Hematopoietic multipotent progenitor cell treated with erythropoietin and hydrocortisone succinate and interleukin-3 and kit ligand, for 8 days (in vitro differentiated cells): ENCODE measurements at places on chromosomes 6 and 20.
A peak's percentile ranks its signal among the peaks of the same experiment; 100 is the strongest.

DNA sequence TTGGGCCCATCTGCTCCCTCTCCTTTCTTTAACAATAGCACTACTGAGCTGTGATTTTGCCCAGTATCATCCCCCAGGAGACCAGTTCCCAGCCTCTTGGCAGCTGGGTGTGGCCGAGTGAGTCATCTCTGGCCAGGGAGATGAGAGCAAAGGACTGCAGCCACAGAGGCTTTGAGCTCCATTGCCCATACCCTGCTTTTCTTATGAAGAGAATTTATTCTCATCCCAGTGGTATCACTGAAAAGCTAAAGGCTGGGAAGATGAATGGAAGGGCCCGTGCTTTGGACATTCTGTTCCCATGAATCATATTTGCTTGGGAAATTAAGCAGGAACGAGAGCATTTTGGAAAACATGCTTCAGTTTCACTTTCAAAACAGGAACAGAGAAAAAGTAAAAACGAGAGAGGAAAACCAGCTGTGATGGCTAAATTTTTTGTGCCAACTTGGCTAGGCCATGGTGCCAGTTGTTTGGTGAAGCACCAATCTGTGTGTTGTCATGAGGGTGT is 14.9 kb downstream of the CST3 start:
- peak; percentile 21 for DNase-seq

DNA sequence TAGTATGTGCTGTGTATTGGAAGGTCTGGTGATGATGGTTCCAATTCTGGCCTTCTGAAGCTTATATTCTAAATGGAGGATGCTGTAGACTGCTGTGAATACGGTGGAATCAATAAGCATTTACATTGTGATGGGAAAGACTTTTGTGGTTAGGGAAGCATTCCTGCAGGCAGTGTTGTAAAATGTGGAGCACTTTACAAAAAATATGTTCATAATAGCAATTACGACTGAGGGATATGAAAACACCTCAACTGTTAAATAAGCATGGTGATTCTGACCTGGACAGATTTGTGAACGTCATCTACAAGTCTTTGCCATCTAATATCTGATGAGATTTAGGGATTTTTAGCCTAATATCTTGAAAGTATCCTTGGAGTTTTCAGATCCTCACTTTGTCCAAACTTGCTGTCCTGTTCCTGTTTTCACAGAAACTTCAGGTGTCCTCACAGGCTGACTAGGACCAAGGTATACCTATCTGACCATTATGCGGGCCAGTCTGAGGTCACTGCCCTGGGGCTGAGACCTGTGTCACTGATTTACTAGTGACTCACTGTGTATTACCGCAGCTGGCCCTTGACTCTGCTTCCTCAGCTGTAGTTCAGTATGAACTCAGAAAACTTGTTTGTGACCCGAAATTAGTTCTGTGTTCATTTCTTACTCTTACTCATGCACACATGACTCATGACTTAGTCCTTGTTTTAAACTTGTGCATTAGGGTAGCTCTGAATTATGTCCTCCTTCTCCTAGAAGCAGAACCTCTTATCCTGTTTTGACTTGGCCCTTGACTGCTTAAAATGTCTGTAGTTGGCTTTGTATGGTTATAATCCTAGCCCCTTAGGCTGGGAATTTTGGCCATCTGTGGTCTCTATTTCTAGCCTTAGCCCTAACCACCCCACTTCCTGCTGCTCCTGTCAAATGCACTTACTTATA is 343.0 kb downstream of the CDKAL1 start:
- DNase-seq, result no peak

DNA sequence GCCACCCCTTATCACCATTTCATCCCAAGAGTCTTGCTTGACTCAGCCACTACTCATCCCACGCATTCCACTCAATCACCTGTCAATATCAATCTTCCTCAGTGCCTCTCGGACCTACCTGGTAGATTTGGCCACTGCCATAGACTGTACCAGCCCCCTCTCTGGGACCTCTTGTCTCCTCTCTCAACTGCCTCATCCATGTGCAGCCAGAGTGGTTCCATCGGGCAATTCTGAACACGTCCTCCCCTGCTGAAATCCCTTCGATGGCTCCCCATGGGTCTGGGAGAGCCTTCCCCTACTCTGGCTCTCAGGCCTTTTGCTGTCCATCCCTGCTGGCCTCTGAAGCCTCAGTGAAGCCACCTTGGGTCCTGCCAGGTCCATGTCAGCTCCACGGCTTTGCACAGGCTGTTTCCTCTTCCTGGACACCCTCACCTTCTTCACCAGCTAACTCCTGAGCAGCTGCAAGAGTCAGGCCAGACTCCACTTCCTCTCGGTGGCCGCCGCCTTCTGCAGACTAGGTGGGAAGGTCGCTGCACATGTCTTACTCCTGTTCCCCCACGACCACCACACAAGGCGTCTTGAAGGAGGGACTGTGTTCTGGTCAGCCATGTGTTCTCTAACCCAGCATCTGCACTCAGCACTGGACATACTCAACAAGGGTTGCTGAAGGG is 120.4 kb downstream of the TOX2 start:
- no peak for DNase-seq

- DNase-seq, result no peak
These were observed 623.3 kb upstream of the MANEA start for GRCh38 chr6:94953867-94954631.

- DNase-seq, result no peak
These were observed 460.1 kb upstream of the MANEA start for GRCh38 chr6:95117236-95117635.

GRCh38 chr6:125196613-125197012 is 43.0 kb downstream of the TPD52L1 start:
- DNase-seq, result no peak

DNA sequence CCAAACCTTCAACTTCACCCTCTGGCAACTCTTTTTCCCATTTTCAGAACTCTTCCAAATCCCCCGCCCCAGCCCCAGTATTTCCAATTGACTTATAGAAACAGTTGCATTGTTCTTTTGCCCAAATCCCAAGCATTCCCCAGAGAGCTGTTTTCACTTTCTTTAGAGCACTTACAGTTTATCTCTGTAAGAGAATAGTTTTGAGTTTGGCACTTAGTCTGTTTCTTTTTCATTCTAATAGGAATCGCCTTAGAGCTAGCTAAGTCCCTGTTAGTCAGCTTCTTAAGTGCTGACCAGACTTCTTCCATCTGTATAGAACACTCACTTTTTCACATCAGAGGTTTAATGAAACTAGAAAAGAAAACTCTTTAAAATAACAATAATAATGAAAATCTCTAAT is 374.2 kb upstream of the FLRT3 start:
- DNase-seq, result no peak
